ENCODE measurements at places on chromosomes 6 and 20.

- DNase-seq = no peak
Measured at GRCh38 chr6:4350567-4351519, 215.5 kb upstream of the ECI2 start.

GRCh38 chr20:4813076-4813862 lies 91.6 kb downstream of the PRND start:
- no peak for DNase-seq

DNA sequence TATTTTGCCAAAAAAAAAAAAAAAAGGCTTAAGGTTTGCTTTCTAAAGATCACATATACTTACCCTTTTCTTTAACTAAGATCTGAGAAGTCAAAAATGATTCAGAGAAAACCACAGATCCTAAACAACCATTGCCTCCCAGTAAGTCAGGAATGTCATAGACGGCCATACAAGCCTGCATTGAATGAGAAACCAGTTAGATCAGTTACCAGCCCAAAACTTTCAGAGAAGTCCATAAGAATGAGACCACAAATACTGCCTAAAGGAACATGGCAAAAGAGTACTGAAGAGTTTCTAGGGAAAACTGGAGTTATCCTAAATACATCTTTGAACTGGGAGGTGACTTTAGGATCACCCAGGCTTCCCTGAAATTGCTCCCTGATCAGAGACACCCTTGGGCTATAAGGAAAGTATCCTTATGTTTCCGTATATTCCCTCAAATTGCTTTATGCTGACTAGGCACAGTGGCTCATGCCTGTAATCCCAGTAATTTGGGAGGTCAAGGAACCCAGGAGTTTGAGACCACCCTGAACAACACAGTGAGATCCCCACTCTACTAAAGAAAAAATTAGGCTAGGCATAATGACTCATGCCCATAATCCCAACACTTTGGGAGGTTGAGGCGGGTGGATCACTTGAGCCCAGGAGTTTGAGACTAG lies 79.4 kb upstream of the SLC4A11 start:
- no peak for DNase-seq

- DNase-seq = no peak
Measured at GRCh38 chr6:68238097-68238601, 396.9 kb upstream of the ADGRB3 start.

GRCh38 chr6:112522587-112522986 lies 175.5 kb downstream of the RFPL4B start:
- no peak for DNase-seq

GRCh38 chr6:167751579-167752115 lies 75.1 kb upstream of the AFDN start:
- DNase-seq = no peak

DNA sequence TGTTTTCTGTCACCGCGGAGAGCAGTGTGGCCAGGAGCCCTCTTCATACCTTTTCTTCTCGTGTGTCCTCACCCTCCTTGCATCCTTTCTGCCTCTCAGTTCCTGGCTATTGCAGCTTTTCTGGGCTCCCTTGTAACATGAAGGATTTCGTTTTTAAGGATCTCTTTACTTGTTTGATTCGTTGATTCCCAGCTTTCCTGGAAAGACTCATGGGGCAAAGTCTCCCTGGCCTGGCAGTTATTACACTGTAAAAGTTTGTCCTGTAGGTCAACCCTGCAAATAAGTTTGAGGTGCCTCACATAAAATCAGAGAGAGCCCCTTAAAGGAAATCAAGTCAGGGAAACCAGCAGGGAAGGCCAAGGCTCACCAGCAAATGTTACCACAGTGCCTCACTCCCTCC lies 70.1 kb downstream of the ISM1 start:
- DNase-seq = no peak
